ENCODE measurements at places on chromosomes 7 and 10. TPM values are rescaled to one million over a fixed set of nuclear protein-coding genes. Genes with fewer than 3 reads are reported as not detected.

PRKAG2 gene
- 66.5 TPM for total RNA-seq

MRLN gene
- total RNA-seq = not detected

TFPI2 gene
- not detected for total RNA-seq

DNA sequence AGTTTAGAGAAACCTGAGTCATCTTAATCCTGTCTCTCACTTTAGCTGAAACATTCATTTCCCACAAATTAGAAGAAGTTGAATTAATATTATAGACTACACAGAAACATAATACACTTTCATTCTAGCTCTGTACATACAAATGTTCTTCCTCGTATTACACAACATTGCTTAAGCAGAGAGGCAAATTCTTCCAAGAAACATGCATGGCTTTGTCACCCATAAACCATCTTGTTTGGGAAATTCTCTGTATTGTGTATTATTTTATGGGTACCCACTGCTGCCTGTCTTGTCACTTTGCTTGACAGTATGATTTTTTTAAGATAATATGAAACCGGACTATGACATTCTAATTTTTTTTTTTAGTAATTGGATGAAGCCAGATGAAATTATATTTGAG lies 104.0 kb downstream of the SRI start:
- no peaks in the 10 kb centered on the region for H3K27me3 ChIP-seq
- no peak overlapping the region for H3K4me3 ChIP-seq
- no peaks in the 10 kb centered on the region for H3K4me1 ChIP-seq
- DNase-seq = no peak
- H3K36me3 ChIP-seq = no peaks in the 10 kb centered on the region
- H3K27ac ChIP-seq = no peak overlapping the region

NRCAM gene
- total RNA-seq = 0.27 TPM

GRCh38 chr10:114726820-114727271 lies 68.8 kb upstream of the ABLIM1 start:
- DNase-seq = no peak
- H3K36me3 ChIP-seq = no peaks in the 10 kb centered on the region
- H3K27ac ChIP-seq = no peak overlapping the region
- no peak overlapping the region for H3K4me3 ChIP-seq
- no peaks in the 10 kb centered on the region for H3K4me1 ChIP-seq
- no peaks in the 10 kb centered on the region for H3K27me3 ChIP-seq

EGR2 gene
- 17.2 TPM for total RNA-seq

DNA sequence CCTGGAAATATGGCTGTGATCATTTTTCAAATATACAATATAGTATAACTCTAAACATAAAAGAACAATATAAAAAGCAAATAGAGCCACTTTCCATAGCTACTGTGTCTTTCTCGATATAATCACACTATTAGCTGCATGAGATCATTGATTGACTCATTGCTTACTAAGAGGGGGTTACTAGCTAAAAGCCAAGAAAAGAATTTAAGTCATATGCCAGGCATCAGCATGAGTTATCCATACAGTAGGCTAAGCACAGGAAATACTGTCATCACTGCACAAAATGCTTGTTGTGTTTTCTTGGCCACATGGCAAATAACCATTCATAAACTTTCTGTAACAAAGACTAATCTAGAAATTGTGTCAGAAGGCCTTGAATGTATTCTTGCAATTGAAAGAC lies 18.8 kb upstream of the ABCB5 start:
- no peak overlapping the region for H3K27ac ChIP-seq
- no peak overlapping the region for H3K4me3 ChIP-seq
- H3K36me3 ChIP-seq = no peaks in the 10 kb centered on the region
- no peaks in the 10 kb centered on the region for H3K27me3 ChIP-seq
- no peaks in the 10 kb centered on the region for H3K4me1 ChIP-seq

OR9A2 gene
- not detected for total RNA-seq

DNA sequence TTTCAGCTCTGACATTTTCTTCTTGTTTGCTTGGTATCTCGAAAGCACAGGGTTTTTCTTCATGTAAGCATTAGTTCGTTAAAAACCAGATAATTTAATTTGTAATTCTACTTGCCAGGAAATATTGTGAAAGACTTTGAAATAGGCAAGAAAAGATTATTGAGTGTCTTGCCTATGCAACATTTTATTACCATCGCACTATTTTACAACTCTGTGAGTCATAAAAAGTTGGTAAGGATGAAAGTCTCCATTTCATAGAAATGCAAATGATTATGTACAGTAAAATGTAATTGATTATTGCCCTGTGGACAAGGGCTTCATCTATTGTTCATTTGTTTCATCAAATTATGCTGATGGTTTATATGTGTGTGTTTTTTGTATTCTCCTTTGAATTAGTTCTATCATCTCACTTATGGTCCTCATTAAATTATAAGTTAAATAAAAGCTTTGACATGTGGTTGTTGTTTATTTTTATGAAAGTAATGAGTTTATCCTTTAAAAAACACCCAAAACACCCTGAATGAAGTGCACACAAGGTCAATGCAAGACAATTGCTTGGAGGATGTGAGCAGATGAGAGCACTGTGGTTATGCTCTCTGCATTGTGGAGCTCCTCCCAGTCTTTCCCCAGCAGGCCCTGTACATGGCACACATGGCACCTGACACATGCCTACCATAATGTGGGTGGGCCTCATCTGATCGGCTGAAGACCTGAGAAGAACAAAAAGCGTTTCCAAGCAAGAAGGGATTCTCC lies 230.8 kb downstream of the CXCL12 start:
- no peak overlapping the region for H3K27ac ChIP-seq
- no peak overlapping the region for H3K4me3 ChIP-seq
- H3K4me1 ChIP-seq = no peaks in the 10 kb centered on the region
- DNase-seq = no peak
- no peaks in the 10 kb centered on the region for H3K36me3 ChIP-seq

DNA sequence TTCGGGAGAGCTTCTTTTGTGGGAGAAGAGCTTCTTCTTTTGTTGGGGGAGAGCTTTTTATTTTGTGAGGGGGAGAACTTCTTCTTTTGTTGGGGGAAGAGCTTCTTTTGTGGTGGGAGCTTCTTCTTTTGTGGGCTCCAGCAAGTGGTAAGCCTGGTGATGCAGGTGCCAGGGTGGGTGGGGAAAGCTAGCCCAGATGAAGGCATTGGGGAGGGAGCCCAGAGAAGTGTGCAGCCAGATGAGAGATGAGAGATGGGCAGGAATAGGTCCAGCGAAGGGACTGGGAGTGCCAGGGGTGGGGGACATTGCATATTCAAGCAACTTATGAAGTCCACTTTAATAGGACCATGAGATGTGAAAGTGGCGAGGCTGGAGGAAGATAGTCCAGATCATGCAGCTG lies 9.7 kb downstream of the ADRA2A start:
- H3K36me3 ChIP-seq = no peaks in the 10 kb centered on the region
- no peak overlapping the region for H3K4me3 ChIP-seq
- H3K27ac ChIP-seq = no peak overlapping the region
- H3K4me1 ChIP-seq = no peaks in the 10 kb centered on the region

GRCh38 chr7:98168181-98168903 lies 42.9 kb upstream of the BHLHA15 start:
- no peaks in the 10 kb centered on the region for H3K4me1 ChIP-seq
- H3K27ac ChIP-seq = no peak overlapping the region
- H3K36me3 ChIP-seq = peaks cover 3% of the 10 kb centered on the region
- H3K27me3 ChIP-seq = no peaks in the 10 kb centered on the region
- DNase-seq = peak; percentile 42

ACHE gene
- total RNA-seq = 0.47 TPM

- DNase-seq = no peak
- H3K36me3 ChIP-seq = no peaks in the 10 kb centered on the region
- H3K27ac ChIP-seq = no peak overlapping the region
- peaks cover 6% of the 10 kb centered on the region for H3K4me1 ChIP-seq
Observed at GRCh38 chr7:33654676-33655075, 250.7 kb upstream of the BMPER start.

DNA sequence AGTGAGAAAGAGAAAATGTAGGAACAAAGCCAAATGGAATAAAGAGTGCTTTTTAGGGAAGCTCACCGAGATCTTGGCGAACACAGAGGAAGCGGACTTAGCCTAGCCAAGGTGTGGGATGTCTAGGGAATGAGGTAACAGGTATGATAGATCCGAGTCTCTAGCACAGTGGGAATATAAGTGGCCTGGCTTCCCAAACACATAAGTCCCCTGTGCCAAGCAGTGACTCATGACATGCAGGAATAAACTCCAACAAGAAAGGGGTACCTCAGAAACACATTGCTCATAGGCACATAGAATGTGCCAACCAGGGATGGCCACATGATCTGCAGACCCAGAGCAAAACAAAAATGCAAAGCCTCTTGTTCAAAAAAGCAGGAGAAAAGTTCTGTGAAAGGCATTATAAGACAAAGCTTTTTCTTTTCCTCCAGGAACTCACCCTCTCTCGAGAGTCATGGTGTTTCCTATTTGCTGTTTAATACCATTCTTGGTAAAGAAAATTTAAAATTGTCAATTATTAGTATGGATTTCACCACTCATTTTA lies 542.5 kb downstream of the GATA3 start:
- no peak overlapping the region for H3K27ac ChIP-seq
- H3K4me3 ChIP-seq = no peak overlapping the region
- DNase-seq = no peak
- H3K27me3 ChIP-seq = no peaks in the 10 kb centered on the region
- no peaks in the 10 kb centered on the region for H3K4me1 ChIP-seq

GRCh38 chr7:152161171-152161570 lies 135.7 kb downstream of the GALNT11 start:
- peaks cover 5% of the 10 kb centered on the region for H3K4me1 ChIP-seq
- no peak for DNase-seq
- H3K4me3 ChIP-seq = no peak overlapping the region
- H3K36me3 ChIP-seq = peaks cover 57% of the 10 kb centered on the region
- H3K27ac ChIP-seq = no peak overlapping the region

TYW1 gene
- total RNA-seq = 27.0 TPM

ZNF853 gene
- 12.0 TPM for total RNA-seq

DNA sequence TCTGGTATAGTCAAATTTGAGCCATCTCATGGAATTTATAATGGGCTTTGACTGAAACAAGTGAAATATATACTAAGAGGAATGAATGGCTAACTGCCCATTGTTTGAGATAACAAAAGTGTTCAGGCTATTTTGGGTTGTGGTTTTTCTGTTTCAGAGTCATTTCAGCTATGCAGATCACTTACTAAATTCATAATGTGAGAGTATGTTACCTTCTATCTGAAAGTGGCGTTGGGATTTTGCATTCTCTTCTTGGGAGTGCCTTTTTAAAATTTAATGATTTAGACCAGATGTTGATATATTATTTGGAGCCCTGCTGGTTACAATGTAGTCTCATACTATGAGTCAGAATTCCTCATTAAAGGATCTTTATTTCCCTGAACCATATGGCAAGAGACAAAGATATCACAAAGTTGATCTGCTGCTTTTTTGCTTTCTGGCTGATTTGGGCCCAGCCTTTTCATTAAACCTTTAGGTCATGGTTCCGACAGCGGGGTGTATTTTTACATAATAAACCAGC lies 10.4 kb downstream of the VCL start:
- peaks cover 10% of the 10 kb centered on the region for H3K4me1 ChIP-seq
- H3K27ac ChIP-seq = no peak overlapping the region
- no peaks in the 10 kb centered on the region for H3K27me3 ChIP-seq
- no peak for DNase-seq
- H3K4me3 ChIP-seq = no peak overlapping the region

GRCh38 chr10:93844979-93845626 lies 48.7 kb upstream of the SLC35G1 start:
- H3K27me3 ChIP-seq = no peaks in the 10 kb centered on the region
- DNase-seq = no peak
- H3K4me3 ChIP-seq = no peak overlapping the region
- H3K4me1 ChIP-seq = no peaks in the 10 kb centered on the region

GRCh38 chr10:52221923-52222322 lies 92.2 kb upstream of the DKK1 start:
- no peaks in the 10 kb centered on the region for H3K4me1 ChIP-seq
- no peaks in the 10 kb centered on the region for H3K27me3 ChIP-seq
- H3K4me3 ChIP-seq = no peak overlapping the region
- no peak for DNase-seq

DNA sequence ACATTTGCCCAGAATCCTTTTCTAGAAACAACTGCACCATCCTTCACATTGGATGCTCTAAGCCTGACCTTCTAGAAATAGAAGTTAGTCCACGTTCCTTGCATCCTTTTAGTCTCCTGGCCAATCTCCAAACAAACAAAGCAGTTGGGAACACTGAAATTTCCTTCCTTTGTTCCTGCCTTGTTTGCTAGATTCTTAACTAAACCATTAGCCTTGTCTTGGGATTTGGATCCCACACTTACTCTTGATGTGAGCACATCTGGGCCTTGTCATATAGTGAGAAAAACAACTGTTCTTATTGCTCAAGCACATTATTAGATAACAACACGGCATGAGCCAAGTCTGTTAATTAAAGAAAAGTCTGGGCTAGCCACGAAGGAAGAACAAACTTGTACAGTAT lies 319.3 kb upstream of the GHITM start:
- H3K27me3 ChIP-seq = no peaks in the 10 kb centered on the region
- H3K4me3 ChIP-seq = no peak overlapping the region
- H3K36me3 ChIP-seq = no peaks in the 10 kb centered on the region
- no peak overlapping the region for H3K27ac ChIP-seq

DNA sequence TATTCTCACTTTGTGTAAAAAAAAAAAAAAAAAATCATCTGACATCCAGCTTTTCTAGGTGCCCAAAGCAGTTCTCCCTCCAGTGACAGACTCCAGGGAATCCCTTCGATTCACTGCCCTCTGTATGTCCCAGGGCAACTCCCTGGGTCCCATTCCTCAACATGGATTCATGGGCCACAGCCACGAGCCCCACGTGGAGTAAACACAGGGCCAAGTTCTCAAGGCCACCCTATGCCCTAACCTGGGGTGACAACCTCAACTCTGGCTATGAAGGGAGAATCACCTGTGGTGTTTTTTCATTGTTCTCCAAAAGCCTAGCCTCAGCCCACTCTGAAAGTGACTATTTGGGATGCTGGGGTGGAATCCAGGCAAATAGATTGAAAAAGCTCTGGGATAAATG lies 3.4 kb downstream of the BNIP3 start:
- no peak overlapping the region for H3K4me3 ChIP-seq
- no peak overlapping the region for H3K27ac ChIP-seq
- DNase-seq = no peak
- H3K27me3 ChIP-seq = no peaks in the 10 kb centered on the region
- no peaks in the 10 kb centered on the region for H3K36me3 ChIP-seq

- DNase-seq = no peak
- H3K27ac ChIP-seq = no peak overlapping the region
- no peaks in the 10 kb centered on the region for H3K27me3 ChIP-seq
Observed at GRCh38 chr7:90777886-90778285, 181.8 kb downstream of the CDK14 start.

All from natural killer cell (primary cell).